ENCODE measurements at places on chromosomes 3 and 15.

- no peak for DNase-seq
Measured at GRCh38 chr3:195164573-195165264, 106.2 kb downstream of the XXYLT1 start.

DNA sequence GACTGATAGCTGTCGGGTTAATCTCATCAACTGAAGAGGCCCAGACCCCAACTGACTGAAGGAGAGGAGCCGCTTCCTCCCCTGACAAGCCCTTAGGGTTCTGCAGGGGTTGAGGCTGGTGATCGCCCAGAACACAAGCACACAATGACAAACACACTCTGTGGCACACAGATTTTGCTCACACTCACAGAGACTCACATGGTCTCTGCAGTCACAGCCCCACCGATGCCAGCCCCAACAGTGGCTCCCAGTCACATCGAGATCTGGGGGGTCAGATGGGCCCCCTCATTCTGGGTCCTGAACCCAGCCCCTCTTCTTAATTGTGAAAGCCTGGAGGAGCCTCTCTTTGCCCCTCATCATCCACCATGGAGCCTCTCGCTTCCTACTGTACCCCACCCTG lies 16.7 kb downstream of the PTH1R start:
- no peak for DNase-seq

- DNase-seq = no peak
Measured at GRCh38 chr15:75233504-75234190, 24.5 kb upstream of the GOLGA6C start.

GRCh38 chr15:73142802-73143762 lies 90.8 kb downstream of the NEO1 start:
- no peak for DNase-seq

DNA sequence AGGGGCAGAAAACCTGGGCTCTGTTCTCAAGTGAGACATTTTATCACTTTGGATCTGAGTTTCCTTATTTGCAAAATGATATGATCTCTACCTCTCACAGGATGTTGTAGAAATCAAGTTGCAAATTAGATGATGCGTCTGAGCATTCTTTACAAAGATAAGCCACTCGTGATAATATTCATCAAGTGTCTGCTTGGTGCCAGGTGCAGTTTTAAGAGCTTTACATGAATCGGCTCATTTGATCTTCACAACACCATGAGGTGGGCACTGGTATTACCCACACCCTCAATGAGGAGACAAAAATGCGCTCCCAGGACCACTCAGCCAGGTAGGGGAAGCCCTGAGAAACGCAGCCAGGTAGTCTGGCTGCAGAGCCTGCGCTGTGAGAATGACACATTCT lies 59.1 kb upstream of the CA12 start:
- no peak for DNase-seq

GRCh38 chr15:69058830-69059556 lies 44.5 kb downstream of the NOX5 start:
- DNase-seq = peak; percentile 82

DNA sequence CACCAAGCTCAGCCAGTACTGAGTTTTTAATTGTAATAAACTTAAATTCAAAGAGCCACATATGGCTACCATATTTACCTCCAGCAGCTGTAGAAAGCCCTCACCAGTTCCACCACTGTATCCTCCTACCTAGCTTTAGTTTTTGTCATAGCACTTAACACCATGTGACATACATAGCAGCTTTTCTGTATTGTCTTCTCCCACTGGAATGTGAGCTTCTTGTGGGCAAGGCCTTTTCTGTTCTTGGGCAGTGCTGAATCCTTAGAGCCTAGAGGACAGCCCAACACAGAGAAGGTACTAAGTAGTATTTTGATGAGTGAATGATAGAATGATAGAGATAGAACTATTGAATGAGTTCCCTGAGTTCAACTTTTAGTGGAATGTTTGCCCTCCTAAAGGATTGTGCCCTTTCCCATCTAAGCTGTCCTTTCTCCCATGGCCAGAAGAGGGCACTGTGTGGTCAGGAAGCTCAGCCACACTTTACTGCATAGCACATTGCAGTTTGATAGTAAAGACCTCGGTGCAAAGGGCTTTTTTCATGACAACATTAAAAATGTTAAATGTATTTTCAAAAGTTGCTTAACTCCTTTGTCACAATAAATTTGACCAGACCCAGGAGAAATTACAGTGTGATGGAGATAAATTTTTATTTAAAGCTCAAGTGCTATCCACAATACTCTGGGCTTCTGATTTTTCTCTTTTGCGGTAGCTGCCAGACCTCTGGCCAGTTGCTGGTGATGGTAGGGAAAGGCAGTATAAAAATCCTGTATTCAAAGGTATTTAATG lies 115.8 kb downstream of the GHSR start:
- DNase-seq = peak; percentile 45

GRCh38 chr3:15310491-15311370 lies 21.7 kb downstream of the SH3BP5 start:
- no peak for DNase-seq

DNA sequence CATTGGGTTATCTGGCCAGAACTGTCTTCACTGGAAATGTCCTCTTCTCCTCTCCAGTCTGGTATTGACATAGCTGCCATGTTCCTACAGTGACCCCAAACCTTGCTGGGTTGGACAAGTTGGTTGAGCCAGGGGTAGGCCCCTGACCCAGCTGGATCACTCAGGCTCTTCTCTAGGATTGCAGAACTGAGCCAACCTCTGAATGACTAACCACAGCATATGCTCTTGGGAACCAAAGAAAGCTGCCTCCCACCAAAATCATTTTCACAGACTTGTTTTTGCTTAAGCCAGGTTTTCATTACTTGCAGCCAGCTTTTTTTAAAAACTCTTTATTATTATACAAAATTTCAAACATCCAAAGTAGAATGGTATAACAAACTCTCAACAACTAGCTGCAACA lies 41.4 kb downstream of the FSIP1 start:
- no peak for DNase-seq

DNA sequence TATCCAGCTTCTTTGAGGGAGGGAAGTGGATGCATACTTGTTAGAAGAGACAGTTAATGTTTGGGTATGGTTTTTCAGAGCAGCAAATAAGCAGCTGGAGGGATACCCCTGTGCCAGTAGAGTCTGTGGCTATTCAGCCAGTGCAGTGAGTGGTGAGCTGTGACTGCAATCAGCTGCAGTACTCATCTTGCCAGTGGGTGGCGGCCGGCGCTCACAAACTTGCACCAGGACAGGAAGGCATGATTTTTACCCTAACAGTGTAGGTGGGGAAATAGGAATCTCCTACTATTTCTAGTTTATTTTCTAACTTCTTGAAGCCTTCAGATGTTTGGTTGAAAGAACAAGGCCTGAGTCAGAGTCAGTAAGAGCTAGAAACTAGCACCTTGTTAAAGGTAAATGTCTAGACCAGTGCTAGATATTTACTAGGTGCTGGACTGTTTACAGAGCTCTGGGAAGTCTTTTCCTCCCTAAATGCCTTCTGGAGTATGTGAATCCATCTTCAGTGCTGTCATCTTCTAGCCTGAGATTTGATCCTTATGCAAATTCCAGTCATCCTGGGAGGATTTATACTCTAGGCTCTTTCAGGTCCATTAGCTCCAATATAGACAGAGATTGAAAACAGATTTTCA lies 23.6 kb downstream of the TIMP4 start:
- DNase-seq = no peak

DNA sequence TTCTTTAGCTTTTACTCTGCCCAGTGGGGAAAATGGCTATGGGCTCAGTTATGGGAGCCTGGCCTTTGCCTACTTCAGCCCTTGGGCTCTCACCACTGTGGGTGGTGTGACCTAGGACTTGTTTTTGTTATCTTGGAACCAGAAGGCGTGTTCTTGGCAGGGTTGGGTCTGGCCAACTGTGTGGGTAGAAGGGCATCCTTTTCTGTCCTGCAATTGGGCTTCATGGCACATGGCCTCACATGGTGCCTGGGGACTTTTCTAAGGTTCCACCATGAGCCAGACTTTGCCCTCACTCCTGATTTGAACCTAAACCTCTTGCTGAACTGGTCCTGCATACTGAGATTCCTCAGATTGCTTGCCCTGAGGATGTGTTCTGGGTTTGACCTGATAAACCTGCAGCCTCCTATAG lies 1.7 kb downstream of the GLYCTK start:
- DNase-seq = no peak

DNA sequence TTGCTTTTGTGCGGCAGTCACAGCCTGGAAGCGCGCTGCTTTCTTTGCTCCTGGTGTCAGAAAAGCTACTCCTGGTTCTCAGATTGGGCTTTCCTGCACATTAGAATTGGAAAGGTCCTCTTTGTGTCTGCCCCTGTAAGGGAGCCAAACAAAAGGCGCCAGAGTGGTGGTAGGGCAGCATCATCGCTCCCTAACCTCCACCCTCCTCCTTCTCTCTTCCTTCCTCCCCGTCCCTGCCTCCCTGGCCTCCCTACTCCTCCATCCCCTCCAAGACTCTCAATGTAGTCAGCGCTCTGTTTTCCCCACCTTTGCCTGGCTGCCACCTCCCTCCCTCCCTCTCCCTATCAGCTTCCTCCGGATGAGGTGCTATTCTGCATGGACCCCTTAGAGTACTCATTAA lies 65.3 kb downstream of the SH3GL3 start:
- no peak for DNase-seq

- peak; percentile 19 for DNase-seq
Measured at GRCh38 chr15:70362886-70363285, 265.2 kb upstream of the TLE3 start.

DNA sequence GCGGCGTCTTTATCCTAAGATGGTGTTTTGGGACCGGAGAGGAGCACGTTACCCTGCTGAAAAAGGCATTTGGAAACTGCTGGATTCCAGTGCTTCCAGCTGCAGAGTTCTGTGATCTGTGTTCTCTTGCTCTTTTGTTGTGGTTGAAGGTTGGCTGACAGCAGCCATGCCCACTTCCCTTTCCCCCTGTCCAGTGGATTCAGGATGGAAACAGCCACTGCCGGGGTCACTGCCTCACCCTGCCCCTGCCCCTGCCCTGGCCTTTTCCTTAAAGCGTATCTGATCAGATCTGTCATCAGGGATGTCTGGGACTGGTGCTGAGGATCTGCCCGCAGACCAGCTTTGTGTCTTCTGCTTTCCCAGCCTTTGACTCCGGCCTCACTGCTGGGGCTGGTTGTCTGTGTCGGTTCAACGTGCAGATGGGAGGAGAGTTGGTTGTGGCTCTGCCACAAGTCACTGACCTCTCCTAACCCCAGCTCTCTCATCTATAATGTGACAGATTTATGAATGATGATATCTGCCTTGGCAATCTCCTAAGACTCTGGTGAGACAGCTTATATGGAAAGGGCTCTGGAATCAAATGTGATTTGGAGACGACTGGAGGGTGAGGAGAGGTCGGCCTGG lies 219.4 kb upstream of the BHLHE40 start:
- DNase-seq = no peak

DNA sequence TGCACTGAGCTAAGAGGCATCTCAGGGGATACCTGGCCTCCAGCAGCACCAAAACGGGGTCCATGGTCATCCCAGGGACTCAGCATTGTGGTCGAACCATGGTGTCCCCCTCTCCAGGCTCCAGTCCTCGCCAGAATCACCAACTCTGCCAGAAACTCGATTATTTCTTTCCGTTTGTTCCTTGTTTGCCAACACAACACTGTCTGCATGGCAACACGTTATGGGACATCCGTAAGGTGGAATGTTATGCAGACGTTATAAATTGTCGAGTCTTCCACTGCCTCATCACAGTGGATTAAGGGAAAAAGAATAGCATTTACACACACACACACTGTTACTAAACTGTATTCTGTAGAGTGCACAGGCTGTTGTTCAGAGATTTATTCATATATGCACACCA lies 52.5 kb upstream of the RPL32 start:
- no peak for DNase-seq
